ENCODE measurements at places on chromosomes 12 and 14.

DNA sequence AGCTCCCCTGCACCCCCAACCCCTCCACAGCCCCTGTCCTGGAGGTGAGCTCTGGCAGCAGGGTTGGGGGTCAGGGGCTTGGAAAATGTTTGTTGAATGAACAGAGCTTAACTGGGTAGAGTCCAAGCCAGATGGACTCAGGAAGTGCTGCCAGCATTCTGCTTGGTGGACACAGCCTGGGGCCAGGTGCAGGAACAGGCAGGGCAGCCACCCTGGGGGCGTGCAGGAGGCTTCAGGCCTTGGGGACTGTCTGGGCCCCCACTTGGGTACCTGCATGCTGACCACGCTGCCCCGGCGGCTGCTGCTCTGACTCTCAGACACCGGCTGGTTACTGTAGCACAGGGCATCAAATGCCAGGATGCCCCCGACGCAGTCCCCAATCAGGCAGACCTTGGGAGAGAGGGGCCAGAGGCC is 15.7 kb downstream of the ARL6IP4 start:
- H3K27ac ChIP-seq: no peak overlapping the region
- DNase-seq: no peak
- H3K4me1 ChIP-seq: no peaks in the 10 kb centered on the region
- H3K4me3 ChIP-seq: no peak overlapping the region
- no peaks in the 10 kb centered on the region for H3K27me3 ChIP-seq

DNA sequence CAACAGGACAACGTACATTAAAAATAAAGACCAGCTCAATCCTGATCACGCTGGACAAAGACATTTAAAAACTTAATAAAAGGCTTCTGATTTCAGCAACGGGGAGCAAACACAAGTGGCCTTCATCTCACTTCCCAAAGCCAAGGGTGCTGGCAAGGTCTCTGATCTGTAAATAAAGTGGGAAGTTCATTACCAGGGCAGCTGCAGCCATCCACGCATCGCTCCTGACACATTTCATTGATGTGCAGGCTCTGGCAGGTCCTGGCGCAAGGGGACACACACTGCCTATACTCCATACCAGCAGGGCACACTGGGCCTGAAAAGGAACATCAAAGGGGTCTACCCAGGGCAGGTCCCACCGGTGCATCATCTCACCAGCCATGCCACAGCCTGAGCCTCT is 51.0 kb downstream of the VWF start:
- H3K4me3 ChIP-seq: no peak overlapping the region
- no peak overlapping the region for H3K27ac ChIP-seq
- H3K27me3 ChIP-seq: no peaks in the 10 kb centered on the region
- no peaks in the 10 kb centered on the region for H3K36me3 ChIP-seq

- H3K4me1 ChIP-seq: peaks cover 11% of the 10 kb centered on the region
- no peak overlapping the region for H3K27ac ChIP-seq
- H3K4me3 ChIP-seq: no peak overlapping the region
These were observed 1.5 kb downstream of the BATF start for GRCh38 chr14:75523771-75524171.

- DNase-seq: no peak
- H3K4me1 ChIP-seq: no peaks in the 10 kb centered on the region
- H3K36me3 ChIP-seq: no peaks in the 10 kb centered on the region
- H3K27me3 ChIP-seq: no peaks in the 10 kb centered on the region
- H3K4me3 ChIP-seq: no peak overlapping the region
These were observed 91.9 kb upstream of the MANSC4 start for GRCh38 chr12:27871946-27872345.

DNA sequence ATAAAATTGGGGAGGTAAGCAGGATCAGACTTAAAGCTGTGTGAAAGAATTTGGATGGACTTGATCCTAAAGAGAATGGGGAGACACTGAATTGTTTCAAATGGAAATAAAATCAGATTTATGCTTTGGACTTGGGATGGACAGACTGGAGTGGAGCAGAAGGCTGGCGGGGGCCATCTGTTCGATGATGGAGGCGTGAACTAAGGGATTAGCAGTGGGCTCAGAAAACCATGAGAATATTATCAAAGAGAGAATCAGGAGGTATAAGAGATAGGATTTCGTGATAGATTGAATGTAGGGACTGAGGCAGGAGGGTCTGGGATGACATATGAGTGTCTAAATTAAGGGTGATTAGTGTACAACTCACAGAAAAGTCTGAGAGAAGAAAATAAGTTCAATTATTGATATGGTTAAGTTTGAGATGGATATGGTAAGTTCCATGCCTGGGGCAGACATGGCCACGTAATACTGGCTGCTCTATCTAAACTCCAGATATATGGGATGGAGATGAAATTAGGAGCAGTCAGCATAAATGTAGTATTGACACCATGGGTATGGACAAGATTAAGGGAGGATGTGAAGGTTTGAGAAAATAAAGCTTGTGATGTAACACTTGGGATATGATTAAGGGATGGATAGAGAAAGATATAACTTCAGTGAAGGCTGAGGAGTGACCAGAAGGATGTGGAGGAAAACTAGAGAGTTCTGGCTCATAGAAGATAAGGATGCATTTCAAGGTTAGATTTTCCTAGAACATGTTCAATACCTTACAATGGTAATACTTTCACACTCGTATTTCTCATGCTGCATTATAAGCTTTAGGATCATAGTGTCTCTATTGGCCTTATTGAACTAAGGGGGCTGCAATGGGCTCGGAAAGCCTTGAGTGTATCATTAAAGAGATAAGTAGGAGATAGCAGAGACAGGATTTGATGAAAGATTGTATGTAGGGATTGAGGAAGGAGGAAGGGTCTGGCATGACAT is 1.0 kb upstream of the TSSK4 start:
- no peak for DNase-seq
- no peaks in the 10 kb centered on the region for H3K27me3 ChIP-seq
- H3K4me1 ChIP-seq: no peaks in the 10 kb centered on the region
- H3K27ac ChIP-seq: no peak overlapping the region

DNA sequence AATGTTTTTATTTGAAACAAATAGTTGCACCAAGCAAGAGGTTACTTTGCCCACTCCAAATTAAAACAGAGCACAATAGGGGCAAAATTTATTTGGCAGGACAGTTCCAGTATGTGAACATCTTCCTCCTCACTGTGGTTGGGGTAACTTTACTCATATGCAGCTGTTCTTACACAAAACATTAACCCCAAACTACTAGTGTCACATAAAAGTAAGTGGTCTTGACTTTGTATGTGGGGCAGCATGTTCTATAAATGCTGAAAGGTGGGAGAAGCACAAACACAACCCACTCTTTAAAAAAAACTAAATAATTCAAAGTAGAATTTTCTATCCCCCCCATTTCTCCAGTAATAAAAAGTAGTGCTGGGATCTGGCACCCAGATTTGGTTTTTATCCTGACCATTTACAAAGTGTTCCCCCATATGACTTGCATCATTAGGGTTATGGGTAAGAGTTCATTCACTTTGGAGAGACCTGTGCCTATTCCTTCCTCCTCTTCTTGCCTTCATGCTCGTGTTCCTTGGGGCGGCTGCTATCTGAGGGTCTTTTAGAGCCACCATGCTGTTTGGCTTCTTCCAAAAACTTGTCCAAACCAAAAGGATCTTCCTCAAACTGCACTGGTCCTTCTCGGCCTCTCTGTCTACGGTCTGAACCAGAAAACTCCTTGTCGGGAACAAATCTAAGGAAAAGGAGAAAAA is 9.9 kb downstream of the SLIRP start:
- no peak overlapping the region for H3K4me3 ChIP-seq
- no peaks in the 10 kb centered on the region for H3K4me1 ChIP-seq
- no peak for DNase-seq
- no peak overlapping the region for H3K27ac ChIP-seq
- no peaks in the 10 kb centered on the region for H3K27me3 ChIP-seq
- peaks cover 98% of the 10 kb centered on the region for H3K36me3 ChIP-seq

GRCh38 chr12:4015225-4016091 is 142.3 kb upstream of the PARP11 start:
- no peak for DNase-seq
- H3K27ac ChIP-seq: no peak overlapping the region
- no peaks in the 10 kb centered on the region for H3K36me3 ChIP-seq
- H3K4me3 ChIP-seq: no peak overlapping the region

DNA sequence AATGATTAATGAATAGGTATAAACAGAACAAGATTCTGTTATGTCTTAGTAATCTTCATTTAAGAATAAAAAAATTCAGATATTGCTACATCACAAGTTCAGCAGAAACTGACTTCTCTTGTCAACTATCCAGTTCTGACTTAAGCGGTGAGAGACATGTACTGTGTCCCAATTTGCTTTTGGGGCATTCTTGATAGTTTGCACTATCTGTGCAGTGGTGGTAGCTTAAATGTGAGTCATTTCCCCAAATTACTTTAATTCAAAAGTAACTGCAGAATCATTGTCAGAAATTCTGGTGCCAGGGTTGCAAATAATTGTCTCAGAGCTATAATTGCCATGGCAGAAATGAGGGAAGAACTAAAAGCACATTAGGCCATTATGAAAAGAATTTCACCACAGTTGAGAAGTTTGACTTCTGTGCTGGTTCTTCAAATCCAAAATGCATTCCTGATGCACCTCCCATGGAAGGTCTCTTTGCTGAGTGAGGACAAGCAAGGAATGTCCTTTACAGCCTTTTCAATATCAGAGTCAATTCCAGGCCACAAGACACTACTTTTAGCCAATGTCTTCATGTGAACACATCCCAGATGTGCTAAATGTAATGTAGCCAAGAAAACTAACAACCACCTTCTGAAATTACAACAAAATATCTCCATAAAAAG is 304.7 kb downstream of the SSPN start:
- H3K27ac ChIP-seq: no peak overlapping the region
- H3K27me3 ChIP-seq: no peaks in the 10 kb centered on the region
- H3K4me1 ChIP-seq: peaks cover 9% of the 10 kb centered on the region

- no peak overlapping the region for H3K4me3 ChIP-seq
- H3K27me3 ChIP-seq: no peaks in the 10 kb centered on the region
- H3K27ac ChIP-seq: no peak overlapping the region
- DNase-seq: no peak
- H3K4me1 ChIP-seq: no peaks in the 10 kb centered on the region
- H3K36me3 ChIP-seq: peaks cover 6% of the 10 kb centered on the region
These were observed 7.8 kb downstream of the C1RL start for GRCh38 chr12:7101047-7101693.

DNA sequence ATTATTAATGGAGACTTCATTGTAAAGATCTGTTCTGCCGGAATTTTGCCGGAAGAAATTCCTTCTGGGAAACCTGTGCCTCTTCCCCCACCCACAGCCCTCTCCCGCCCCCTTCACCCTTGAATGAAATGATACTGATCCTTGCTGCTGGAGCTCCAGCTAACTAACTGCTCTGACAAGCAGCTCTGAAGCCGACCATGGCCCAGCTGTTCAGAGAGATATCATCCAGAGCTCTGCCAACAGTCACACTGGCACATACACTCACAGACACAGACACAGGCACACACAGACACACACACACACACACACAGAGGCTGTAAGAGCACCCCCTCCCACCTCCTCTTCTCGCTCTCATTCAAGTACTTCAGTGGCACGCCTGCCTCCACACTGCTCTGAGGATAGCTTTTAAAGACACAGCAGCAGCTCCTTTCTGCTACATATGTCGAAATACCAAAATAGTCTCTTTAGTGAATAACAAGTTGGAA is 88.6 kb downstream of the R3HDM2 start:
- H3K4me1 ChIP-seq: no peaks in the 10 kb centered on the region
- no peak for DNase-seq
- H3K27ac ChIP-seq: no peak overlapping the region
- peaks cover 3% of the 10 kb centered on the region for H3K36me3 ChIP-seq

DNA sequence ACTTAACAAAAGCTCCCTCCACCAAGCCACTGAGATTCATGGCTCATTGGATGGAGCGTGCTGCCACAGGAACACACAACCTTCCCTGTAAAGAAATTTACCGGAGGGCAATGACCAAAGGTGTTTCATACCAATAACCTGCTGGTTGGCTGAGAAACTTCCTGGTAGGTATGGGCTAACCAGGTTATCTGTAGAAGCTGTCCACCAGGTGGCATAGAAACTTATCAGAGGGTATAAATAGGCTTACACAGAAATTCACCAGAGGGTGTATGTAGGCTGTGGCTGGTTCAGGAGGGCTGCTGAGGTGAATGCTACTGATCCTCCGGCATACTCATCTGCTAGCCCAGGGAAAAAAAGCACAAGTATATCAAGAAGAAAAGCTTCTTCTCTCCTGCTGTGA is 27.1 kb upstream of the MTERF2 start:
- peaks cover 4% of the 10 kb centered on the region for H3K4me1 ChIP-seq
- no peaks in the 10 kb centered on the region for H3K36me3 ChIP-seq
- no peak for DNase-seq
- H3K27ac ChIP-seq: no peak overlapping the region
- no peaks in the 10 kb centered on the region for H3K27me3 ChIP-seq

DNA sequence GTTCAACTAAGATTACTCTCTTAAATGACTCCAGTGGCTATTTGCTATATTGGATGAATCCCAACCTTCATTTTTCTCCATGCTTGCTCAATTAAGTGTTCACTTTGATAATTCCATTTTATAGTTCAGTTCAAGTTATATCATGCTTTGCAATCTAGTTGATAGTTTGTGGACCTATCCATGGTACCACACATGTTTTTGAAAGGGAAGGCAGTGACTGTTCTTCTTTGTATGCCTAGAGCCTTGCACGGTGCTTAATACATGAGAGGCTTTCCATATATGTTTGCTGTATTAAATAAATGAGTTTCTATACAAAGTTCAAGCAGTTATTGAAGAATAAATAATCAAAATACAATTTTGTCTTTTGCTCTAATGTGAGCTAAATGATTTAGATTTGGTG is 391.3 kb downstream of the NELL2 start:
- DNase-seq: no peak
- H3K4me1 ChIP-seq: no peaks in the 10 kb centered on the region
- H3K4me3 ChIP-seq: no peak overlapping the region
- no peaks in the 10 kb centered on the region for H3K27me3 ChIP-seq

- DNase-seq: no peak
- H3K27me3 ChIP-seq: no peaks in the 10 kb centered on the region
- H3K36me3 ChIP-seq: no peaks in the 10 kb centered on the region
- no peak overlapping the region for H3K4me3 ChIP-seq
- no peaks in the 10 kb centered on the region for H3K4me1 ChIP-seq
These were observed 154.4 kb downstream of the RPAP3 start for GRCh38 chr12:47551426-47551851.

Measured in RWPE2 (cell line).